ENCODE measurements at places on chromosomes 16 and 17. TPM values are rescaled to one million over a fixed set of nuclear protein-coding genes. Genes with fewer than 3 reads are reported as not detected.

The DNAAF8 gene
- total RNA-seq = 0.11 TPM

The NOXO1 gene
- total RNA-seq = 0.21 TPM

The CRHR1 gene
- not detected for total RNA-seq

The MFAP4 gene
- total RNA-seq = not detected

The QRICH2 gene
- 1.7 TPM for total RNA-seq
